Fibroblast of skin of back (primary cell): ENCODE measurements at places on chromosomes 5 and 9.
A peak's percentile ranks its signal among the peaks of the same experiment; 100 is the strongest.

DNA sequence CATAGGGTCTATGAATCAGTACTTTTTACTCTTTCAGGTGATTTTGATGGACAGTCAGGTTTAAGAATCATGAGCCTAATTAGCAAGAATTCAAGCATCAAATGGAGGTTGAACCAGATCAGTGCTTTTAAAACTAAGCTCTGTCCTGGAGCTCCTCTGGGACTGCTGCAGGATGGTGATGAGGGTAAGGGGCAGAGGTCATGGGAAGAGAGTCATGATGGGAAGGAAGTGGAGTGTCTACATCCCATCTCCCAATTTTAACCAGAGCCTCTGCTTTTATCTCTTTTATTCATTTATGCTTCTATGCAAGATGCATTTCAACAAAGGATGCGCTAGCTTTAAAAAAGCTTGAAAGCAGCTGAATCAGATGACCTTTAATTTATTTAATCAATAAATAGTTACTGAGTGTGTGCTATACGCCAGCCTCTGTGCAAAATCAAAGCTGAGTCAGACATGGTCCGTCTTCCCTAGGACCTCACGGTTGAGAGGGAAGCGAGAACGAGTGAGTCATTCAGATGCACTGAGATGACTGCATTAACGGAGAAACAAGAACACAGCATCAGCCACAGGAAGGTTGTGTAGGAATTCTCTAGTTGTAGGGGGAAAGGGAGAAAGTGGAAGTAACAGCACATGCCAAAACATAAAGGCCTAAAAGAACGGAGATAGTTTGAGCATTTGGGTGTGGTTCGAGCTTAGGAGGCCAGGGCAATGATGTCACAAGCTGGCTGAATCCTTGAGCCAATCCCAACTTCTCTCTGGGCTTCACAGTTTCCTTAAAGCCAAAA lies 441.6 kb upstream of the BRINP1 start:
- peak; percentile 42 for DNase-seq

- peak; percentile 82 for DNase-seq
Measured at GRCh38 chr9:134661791-134662142, 20.2 kb downstream of the COL5A1 start.

GRCh38 chr5:43997647-43998272 lies 391.5 kb downstream of the FGF10 start:
- no peak for DNase-seq

DNA sequence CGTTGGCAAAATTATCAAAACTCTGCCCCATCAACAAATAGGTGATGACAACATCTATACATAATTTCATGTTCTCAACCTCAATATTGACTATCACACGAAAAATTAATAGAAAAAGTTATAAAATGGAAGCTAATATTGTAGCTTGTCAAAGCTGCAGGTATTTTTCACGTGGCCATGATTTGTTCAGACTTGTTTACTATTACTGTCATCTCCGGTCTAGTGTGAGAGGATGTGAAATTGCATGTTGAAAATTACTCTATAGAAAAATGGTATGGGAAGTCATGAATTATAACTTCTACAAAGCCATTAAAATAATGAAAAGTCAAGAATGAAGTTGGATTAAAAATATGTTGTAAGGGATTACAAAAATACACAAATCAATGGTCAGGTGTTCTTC lies 385.8 kb downstream of the PTPRD start:
- no peak for DNase-seq
